ENCODE measurements at places on chromosomes 2 and 18. TPM values are rescaled to one million over a fixed set of nuclear protein-coding genes. Genes with fewer than 3 reads are reported as not detected.

MAIP1 gene
- total RNA-seq, result 18.7 TPM

ADRA2B gene
- total RNA-seq, result 0.09 TPM

PDIA6 gene
- total RNA-seq, result 485 TPM

PLGLB2 gene
- total RNA-seq, result 1.1 TPM

PID1 gene
- total RNA-seq, result 28.3 TPM

NYAP2 gene
- total RNA-seq, result not detected

TYMS gene
- total RNA-seq, result 7.4 TPM

OXER1 gene
- under 0.01 TPM for total RNA-seq

TFCP2L1 gene
- total RNA-seq, result not detected

AQP4 gene
- total RNA-seq, result not detected

ACTG2 gene
- 20.1 TPM for total RNA-seq

RGPD6 gene
- total RNA-seq, result 20.8 TPM

PLCL1 gene
- total RNA-seq, result 1.1 TPM

GCKR gene
- total RNA-seq, result 0.14 TPM

CCDC102B gene
- total RNA-seq, result 45.7 TPM

TRIM43B gene
- not detected for total RNA-seq

SNTG2 gene
- total RNA-seq, result not detected

HMSD gene
- under 0.01 TPM for total RNA-seq

GAL3ST2 gene
- total RNA-seq, result 0.18 TPM

ALKAL2 gene
- not detected for total RNA-seq

ALK gene
- total RNA-seq, result under 0.01 TPM

ZRANB3 gene
- total RNA-seq, result 7.6 TPM

IL1RN gene
- total RNA-seq, result 0.71 TPM

CNGA3 gene
- not detected for total RNA-seq

PLGLB1 gene
- 1.8 TPM for total RNA-seq

MC4R gene
- not detected for total RNA-seq
